ENCODE measurements at places on chromosomes 3 and 15.

GRCh38 chr3:98650971-98651779, 57.8 kb upstream of the CPOX start:
- DNase-seq, result no peak

DNA sequence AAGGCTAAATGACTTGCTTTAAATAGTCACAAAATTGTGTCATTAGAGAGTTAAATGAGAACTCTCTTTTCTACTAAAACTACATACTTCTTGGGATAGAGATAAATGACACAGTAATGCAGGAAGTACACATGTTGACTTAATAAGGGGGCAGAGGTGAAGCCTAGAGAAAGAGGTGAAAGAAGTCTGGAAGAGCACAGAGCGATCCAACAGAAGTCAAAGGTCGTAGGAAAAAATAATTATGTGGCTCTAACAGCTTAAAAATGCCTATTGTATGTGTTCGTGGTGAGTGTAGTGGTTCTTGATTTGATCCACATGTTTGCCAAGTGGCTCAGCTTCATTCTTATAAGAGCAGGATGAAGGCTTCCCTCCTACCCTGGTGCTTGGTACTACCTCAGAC, 61.7 kb downstream of the TMEM212 start:
- DNase-seq, result no peak

DNA sequence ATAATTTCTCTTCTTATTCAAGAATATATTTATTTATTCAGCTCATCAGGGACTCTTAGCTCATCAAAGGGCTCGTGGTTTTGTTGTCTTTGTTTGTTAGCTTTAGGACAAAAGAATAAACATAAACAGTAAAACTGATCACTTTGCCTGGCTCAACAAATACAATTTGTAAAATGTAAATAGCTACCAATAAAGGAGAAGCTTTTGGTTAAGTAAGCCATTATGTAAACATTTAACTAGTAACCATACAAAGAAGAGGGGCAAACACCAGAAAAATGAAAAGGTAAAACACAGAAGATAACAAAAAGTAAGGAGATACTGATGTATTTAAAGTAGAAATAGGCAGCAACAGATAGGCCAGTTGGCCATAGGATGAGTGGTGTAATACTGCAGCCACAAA, 761.7 kb downstream of the ROBO1 start:
- DNase-seq, result no peak

DNA sequence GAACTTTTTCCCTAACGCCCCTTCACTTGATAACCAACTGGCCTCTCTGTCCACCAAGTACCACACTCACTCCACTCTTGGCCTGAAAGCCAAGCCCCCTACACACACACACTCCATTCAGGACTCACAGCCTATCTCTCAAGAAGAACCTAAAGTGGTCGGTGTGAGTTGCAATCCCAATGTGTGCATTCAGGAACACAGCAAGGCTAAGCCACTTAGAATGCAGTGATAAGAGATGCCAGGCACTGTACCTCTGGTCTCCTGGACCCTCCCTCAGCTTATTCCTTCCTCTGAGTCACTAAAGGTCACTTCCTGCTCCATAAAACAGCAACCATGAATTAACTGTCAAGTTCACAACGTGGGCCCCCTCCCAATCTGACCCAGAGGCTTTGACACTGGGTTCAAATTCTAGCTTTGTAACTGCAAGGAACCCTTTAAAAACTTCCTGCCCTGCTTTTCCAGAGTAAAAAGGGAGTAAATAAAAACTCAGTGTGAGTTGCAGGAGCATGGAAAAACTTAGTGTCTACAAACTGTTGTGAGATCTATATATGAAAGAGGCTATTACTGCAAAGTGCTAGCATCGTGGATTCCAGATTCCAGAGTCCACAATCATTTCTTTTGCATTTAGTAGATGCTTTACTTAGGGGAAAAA, 17.6 kb upstream of the KCNMB3 start:
- no peak for DNase-seq

- no peak for DNase-seq
Measured at GRCh38 chr3:39290255-39290654, 10.4 kb upstream of the CX3CR1 start.

DNA sequence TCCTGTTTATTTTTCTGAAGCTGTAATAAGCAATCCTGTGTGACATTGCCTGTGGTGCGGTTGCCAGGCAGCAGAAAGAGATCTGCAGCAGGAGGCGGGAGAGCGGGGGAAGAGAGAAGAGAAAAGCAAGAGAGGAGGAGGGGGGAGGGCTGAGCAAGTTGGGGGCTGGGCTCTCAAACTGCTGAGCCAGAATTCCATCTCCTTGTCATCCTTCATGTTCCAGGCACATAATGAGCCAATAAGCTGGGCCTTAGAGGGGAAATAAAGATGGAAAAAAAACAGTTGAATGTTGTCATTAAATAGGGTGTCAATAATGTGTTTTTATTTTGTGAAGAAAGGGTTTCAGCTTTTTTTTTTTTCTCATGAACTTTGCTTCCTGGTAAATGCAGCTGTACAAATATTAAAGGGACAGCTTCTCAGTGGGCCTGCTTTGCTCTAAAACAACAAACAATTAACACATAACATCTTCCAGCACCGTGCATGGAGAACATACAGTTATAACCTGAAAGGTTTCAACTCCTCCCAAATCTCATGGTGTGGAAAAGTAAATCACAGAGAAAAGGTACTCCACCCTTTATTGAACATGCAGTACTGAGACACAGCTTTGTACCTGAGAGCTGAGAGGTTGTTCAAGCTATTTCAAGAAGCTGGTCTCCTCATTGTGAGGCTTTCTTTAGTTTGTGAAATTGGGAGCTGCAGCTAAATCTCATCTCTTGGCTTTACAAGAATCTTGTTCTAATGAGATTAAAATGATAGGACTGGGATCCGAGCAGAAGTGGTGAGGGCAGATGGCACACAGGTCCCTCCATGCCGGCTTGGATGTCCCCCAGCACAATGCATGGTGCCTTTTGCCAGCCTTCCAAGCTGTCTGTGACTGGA, 451.1 kb upstream of the KCNMB2 start:
- DNase-seq, result peak; percentile 86

DNA sequence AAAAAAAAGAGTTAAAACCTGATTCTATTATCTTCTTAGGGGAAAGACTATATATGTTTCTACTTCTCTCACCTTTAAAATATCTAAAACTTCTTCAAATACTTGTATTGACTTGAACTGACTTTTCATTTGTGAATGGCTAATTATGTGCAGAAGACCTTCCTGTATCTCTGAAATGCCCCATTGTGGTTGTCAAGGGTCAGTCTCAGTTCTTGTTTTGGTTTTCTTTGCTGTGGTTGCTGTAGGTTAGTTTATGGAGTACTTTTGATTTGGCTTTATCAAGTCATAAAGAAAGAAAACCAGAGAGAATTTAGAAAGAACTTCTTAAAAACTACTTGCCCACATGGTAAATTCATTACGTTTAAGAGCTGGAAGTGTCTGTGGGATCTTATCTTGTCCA, 345.3 kb upstream of the POU1F1 start:
- DNase-seq, result no peak

- no peak for DNase-seq
Measured at GRCh38 chr15:50996641-50997040, 88.2 kb downstream of the AP4E1 start.

- DNase-seq, result no peak
Measured at GRCh38 chr15:74656935-74657535, 38.8 kb downstream of the EDC3 start.

DNA sequence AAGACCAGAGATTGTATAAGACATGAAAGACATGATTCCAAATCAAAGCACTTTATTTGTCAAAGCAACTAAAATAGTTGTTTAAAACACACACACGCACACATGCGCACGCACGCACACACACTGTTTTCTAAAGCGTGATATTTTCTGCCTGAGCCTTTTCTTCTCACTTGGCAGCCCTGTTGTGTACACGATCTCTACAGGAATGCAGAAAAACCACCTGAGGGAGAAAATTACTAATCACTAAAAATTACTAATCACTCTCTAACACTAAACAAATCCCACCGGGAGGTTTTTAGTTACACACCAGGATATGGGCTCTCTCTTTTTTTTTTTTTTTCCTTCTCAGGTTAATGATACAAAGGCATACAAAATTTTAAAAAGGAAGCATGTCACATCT, 160.1 kb upstream of the ATP11B start:
- no peak for DNase-seq

GRCh38 chr3:144109944-144110343, 138.3 kb downstream of the DIPK2A start:
- no peak for DNase-seq

DNA sequence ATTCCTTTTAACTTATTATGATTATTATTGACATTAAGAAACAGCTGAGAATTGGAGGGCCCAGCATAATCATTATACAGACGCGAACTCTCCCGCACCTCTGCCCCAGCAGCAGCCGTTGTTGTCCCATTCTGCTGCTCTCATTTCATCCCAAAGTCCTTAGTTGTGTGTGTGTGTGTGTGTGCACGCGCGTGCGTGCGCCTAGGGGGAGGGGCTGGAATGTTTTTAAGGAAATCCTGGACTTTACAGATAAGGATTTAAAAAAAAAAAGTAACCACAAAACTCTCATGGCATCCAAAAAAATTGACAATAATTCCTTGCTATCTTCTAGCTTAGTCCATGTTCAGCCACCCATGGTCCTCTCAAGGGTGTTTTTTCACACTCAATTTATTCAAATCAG, 134.2 kb downstream of the WNT7A start:
- no peak for DNase-seq

GRCh38 chr3:51357856-51358255, 27.2 kb upstream of the MANF start:
- DNase-seq, result no peak

GRCh38 chr15:92035961-92036360, 182.5 kb downstream of the SLCO3A1 start:
- no peak for DNase-seq

GRCh38 chr3:143120716-143121240, 1.2 kb downstream of the CHST2 start:
- DNase-seq, result peak; percentile 31

DNA sequence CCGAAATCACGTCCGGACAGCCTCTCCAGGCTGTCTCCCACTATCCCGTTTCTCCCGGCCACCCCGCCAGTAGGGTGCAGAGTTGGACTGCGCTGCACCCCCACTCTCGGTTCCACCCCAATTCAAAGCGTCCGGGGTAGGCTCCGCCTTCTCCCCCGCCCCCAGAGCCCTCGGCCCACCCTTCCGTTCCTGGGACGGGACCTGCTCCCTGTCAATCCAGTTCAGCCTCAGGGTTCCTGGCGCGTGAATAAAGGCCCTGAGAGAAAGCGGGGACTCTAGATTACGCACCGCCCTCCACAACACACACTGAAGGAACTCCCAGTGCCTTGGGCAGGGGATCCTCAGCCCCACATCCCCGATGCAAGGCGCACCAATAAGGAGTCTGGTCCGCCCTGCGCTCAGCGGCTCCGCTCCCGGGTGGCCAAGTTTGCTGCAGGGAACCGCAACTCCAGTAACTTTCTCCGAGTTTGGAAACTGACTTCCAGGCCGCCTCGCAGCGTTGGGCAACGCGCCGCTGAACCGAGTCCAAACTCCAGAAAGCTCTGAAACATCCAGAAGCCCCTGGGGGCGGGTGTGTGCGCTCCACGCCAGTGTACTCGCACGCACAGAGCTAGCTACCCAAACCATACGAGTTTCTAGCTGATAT, 1.9 kb downstream of the ADAMTS9 start:
- DNase-seq, result peak; percentile 95

- DNase-seq, result no peak
Measured at GRCh38 chr15:40322531-40323238, 807 bp upstream of the INAFM2 start.

- DNase-seq, result no peak
Measured at GRCh38 chr3:21188459-21188858, 562.6 kb downstream of the ZNF385D start.

DNA sequence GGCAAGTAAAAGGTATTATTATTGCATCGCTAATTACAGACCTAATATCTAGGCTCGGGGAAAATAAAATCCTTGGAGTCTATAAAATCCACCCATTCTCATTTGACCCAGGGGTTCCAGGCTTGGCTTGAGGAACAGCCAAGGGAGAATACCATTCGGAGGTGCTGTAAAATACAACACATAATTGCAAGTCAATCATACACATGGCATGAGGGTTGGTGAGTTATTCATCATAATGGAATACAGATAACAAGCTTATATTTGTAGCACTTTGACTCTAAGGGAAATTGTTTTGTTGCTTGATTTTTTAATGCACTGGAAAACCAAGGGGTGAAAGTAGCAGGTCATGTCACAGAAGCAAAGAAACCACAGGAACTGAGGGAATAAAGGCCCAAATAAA, 16.8 kb upstream of the DIS3L start:
- DNase-seq, result no peak

DNA sequence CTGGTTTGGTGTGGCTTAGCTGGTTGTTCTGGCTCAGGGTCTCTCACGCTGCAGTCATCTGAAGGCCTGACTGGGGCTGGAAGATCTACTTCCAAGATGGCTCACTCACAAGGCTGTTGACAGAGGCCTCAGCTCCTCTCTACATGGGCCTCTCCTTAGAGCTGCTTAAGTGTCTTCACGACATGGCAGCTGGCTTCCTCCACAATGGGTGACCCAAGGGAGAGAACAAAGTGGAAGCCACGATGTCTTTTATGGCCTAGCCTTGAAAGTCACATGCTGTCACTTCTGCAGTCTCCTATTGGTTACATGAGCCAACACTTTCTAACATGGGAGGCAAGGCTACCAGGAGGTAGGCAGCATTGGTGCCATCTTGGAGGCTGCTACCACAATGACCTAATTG, 13.4 kb upstream of the PDE8A start:
- no peak for DNase-seq

- no peak for DNase-seq
Measured at GRCh38 chr3:20573175-20573574, 387.2 kb upstream of the SGO1 start.

GRCh38 chr3:44984335-44984734, 8.3 kb downstream of the EXOSC7 start:
- no peak for DNase-seq

- no peak for DNase-seq
Measured at GRCh38 chr15:88046576-88047129, 209.9 kb downstream of the NTRK3 start.

DNA sequence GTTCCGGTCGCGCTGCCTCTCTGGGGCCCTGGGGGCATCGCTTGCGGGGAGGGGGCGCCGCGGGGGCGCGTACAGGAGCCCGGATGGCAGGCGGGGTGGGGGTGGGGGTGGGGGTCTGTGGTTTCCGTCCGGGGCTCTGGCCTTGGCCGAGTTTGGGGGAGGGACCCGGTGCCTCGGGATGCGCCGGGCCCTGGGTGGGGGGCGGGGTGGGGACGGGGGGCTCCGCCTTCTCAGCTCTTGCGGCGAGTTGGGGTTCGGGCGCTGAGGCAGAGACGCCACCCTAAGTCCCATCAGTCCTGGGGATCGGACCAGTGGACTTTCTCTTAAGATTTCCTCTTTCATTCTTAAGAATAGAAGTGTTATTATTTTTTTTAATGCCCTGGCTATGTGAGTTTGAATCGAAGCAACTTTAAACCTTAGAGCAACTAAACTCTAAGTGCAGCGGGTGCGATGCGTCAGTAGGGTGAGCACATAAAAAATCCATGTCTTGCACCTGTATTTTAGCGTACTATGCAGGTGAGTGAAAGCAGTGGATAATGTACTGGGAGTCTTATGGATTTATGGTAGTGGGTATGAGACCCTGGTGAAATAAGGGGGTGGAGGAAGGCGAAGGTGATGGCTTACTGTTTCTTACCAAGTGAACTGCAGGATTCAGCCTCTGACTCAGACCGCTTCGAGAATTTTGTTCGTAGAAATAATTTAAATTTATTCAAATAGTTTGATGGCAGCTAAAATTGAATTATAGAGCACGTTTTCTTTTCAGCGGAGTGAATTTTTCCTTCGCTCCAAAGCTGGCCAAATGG, 762 bp downstream of the CTNNB1 start:
- DNase-seq, result peak; percentile 51

Data from heart left ventricle (tissue), 16 donors.